GM23338 (cell line): ENCODE measurements at places on chromosomes 5 and 9. TPM values are rescaled to one million over a fixed set of nuclear protein-coding genes. Genes with fewer than 3 reads are reported as not detected.

CCDC152 gene
- 13.9 and 16.2 TPM in 2 replicates for total RNA-seq

RANBP3L gene
- total RNA-seq: not detected in 2 replicates

TAS2R1 gene
- total RNA-seq: 0.31 TPM in 1 of 2 replicates, not detected in the other

PCDHGB7 gene
- 5.8 and 11.7 TPM in 2 replicates for total RNA-seq

TCERG1 gene
- total RNA-seq: 103 and 127 TPM in 2 replicates

KLF4 gene
- total RNA-seq: 26.8 and 29.8 TPM in 2 replicates

NDST1 gene
- total RNA-seq: 76.6 and 85.0 TPM in 2 replicates

NOXA1 gene
- total RNA-seq: 0.59 and 0.62 TPM in 2 replicates

C5orf46 gene
- not detected in 2 replicates for total RNA-seq

ORM1 gene
- total RNA-seq: not detected in 2 replicates

SH2D3C gene
- 4.5 and 7.3 TPM in 2 replicates for total RNA-seq

TNIP1 gene
- total RNA-seq: 29.6 and 35.8 TPM in 2 replicates
